ENCODE measurements at places on chromosomes 4 and X. TPM values are rescaled to one million over a fixed set of nuclear protein-coding genes. Genes with fewer than 3 reads are reported as not detected.

- no peak for DNase-seq
These were observed 1.5 kb downstream of the ATOH1 start for GRCh38 chr4:93829820-93830687.

- DNase-seq: no peak
These were observed 57.7 kb upstream of the SPANXB1 start for GRCh38 chrX:140944710-140945109.

GRCh38 chrX:91122151-91122694, 312.4 kb upstream of the PABPC5 start:
- no peak for DNase-seq

The GPR78 gene
- not detected for total RNA-seq

The RBM41 gene
- total RNA-seq: 18.7 TPM

- no peak for DNase-seq
These were observed 538.2 kb downstream of the INPP4B start for GRCh38 chr4:142307857-142308256.

The APLN gene
- 3.6 TPM for total RNA-seq

- peak; percentile 72 for DNase-seq
These were observed 81.9 kb upstream of the QRFPR start for GRCh38 chr4:121462660-121463261.

GRCh38 chrX:21004835-21005234, 369.4 kb upstream of the CNKSR2 start:
- DNase-seq: no peak

GRCh38 chr4:91829531-91829930, 474.2 kb upstream of the GRID2 start:
- no peak for DNase-seq

The RTL9 gene
- not detected for total RNA-seq

GRCh38 chr4:168521721-168522120, 24.9 kb downstream of the PALLD start:
- DNase-seq: no peak

The GRK4 gene
- total RNA-seq: 29.2 TPM

The STPG2 gene
- total RNA-seq: 0.41 TPM

DNA sequence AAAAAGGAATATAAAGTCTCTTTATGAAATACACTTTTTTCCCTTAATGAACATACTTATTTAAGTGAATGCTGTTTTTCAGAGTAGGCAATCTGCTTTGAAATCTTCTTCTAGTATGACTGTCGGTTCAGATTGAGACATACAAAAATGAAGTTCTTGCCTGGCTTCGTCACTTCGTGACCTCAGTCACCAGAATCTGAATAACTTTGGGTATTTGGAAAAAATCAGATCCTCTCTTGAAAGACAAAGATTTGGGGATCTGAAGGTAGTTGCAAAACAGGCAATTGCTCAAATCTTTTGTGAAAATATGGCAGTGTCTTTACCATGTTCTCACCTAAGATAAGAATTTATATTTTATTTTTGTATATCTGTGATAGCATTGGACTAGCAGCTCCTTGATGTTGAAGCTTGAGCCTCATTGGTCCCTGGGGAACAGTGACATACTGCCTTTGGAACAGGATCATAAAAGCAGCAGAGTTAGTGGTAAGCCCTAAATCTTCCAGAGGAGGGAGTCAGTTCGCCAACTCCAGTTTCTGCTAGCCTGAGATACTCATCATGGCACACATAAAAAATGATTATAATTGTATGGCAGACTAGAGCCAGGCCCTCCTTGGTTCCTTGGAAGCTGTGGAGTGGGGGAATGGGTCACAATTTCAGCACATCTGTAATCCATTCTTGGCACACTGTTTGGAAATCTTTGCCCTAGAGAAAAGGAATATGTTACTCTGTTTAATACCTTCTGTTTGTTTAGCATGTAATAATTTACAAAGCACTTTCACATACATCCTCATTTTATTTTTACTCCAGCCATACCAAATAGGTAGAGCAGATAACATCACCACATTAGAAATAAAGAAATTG, 5.0 kb downstream of the ARFIP1 start:
- no peak for DNase-seq

GRCh38 chr4:76782837-76783236, 115.1 kb downstream of the SOWAHB start:
- DNase-seq: no peak

DNA sequence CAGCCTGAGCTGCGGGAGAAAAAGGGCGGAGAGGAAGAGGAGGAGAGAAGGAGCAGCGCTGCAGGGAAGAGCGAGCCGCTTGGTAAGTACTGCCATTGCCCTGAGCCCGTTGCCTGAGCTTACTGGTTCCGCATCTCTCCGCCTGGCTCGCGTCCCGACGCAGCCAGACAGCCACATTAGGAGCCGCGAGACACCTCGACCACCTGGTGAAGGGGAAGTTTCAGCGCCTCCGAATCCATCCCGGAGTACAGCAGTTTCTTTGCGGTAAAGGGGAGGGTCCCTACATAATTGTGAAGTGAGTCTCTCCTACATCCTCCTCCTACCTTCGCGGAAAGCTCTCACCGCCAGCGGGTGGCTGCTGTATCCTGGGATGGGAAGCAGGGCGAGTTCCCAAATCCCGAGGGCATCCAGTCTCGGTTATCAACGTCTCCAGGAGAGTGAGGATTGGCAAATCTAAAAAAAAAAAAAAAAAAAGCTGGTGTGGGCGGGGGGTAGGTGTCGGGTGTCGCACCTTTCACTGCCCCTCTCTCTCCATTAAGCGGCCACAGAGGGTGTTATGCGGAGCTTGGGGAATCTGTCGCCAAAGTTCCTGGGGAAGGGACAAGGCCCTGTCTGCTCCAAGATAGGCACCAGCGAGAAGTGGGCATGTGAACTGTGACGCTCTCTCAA, 7.9 kb downstream of the TBX22 start:
- no peak for DNase-seq

GRCh38 chrX:44705817-44706551, 137.8 kb upstream of the DUSP21 start:
- no peak for DNase-seq

DNA sequence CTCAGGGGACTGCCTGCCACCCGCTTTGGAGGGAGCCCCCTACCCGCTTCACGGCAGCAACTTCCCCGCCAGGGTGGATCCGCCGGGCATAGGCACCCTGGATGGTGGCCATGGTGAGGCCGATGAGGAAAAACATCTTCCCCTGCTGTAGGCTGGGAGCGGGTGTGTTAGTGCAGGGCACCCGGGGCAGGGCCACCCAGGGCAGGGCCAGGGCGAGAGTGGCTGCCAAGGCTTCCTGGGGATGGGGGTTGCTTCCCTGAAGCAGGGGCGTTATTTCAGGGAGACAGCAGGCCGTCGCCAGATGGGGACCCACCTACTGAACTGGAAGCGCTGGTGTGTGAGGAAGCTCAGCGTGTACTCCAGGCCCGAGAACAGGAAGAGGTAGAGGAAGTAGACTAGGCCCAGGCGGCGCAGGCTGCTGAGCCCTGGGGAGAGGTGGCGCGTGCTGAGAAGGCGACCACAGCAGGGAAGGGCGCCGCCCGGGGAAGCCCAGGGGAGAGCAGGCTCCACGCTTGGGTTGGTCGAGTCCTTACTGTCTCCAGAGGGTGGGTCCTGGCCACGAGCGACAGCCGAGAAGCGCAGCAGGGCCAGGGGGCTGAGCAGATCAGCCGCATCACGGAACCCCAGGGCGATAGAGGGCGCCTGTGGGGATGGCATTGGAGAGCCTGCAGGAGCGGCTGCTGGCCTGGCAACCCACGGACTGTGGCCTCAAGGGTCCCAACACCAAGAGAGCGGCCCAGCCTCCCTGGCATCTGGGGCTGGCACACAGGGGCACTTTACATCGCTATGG, 31.5 kb downstream of the NOP14 start:
- peak; percentile 74 for DNase-seq

GRCh38 chr4:169634975-169635374, 14.6 kb downstream of the CLCN3 start:
- DNase-seq: no peak

The CXCL10 gene
- total RNA-seq: 41.4 TPM
